ENCODE measurements at places on chromosomes 6 and 20. TPM values are rescaled to one million over a fixed set of nuclear protein-coding genes. Genes with fewer than 3 reads are reported as not detected.

Gene HLA-DQB1
- total RNA-seq = not detected

Gene C6orf132
- total RNA-seq = 1.8 TPM

Gene GCM1
- total RNA-seq = 0.03 TPM

Gene CHRNA4
- 0.48 TPM for total RNA-seq

Gene HAO1
- not detected for total RNA-seq

Gene FNDC11
- 0.17 TPM for total RNA-seq

Gene BPIFB4
- total RNA-seq = not detected

Gene ZNF292
- total RNA-seq = 4.0 TPM

Gene SLC17A3
- 1.1 TPM for total RNA-seq

Gene PTGIS
- 0.09 TPM for total RNA-seq

Gene MEI4
- total RNA-seq = not detected

Gene MRPS10
- total RNA-seq = 42.0 TPM

Gene FAM50B
- total RNA-seq = 4.1 TPM

Gene BTN3A1
- 3.7 TPM for total RNA-seq

Data from A549 treated with CORT108297 at 1 μM for 4 hours (cell line).